Kidney epithelial cell (primary cell): ENCODE measurements at places on chromosomes 1 and 21.

GRCh38 chr1:230548997-230549396 is 93.3 kb upstream of the COG2 start:
- DNase-seq = no peak

DNA sequence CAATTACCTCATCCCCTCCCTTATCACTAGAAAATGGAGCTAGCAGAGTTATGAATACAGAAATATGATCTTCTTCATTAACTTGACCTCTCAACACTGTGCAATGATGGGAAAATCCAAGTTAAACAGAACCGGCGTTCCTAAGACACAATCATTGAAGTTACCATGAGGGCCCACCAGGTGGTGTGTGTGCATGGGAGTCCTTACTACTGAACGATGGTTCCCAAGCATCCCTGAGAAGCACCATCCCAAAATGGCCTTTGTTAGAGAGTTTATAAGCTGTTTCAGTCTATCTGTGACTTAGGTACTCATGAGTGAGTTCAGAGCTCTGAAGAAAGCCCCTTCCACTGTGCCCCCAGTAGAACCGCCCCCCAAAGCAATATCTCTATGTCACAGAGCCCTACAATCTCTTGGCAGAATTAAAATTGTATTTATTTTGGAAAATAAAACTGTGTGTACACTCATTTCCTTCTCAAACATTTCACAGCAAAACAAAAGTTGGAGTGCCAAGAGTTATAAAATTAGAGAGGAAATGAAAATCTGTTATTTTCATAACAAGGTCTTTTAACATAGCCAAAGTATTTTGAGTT is 56.8 kb downstream of the PLD5 start:
- DNase-seq = no peak

DNA sequence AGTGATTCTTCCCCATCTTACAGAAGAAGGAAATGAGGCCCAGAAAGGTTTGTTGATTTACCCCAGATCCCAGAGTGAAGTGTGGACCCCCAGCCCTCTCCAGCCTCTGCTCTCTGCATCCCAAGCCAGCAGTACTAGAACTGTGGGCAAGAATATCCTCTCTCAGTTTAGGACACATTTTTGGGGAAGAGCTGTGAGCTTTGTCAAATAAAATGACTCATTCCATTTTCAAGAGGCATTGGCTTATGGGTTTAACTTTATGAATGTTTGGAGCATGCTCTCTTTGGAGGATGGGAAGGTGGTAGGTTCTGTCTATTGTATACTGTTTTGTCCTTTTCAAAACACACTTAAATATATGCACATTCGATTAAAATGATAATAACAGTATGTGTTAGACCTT is 70.6 kb upstream of the CNTN2 start:
- no peak for DNase-seq

DNA sequence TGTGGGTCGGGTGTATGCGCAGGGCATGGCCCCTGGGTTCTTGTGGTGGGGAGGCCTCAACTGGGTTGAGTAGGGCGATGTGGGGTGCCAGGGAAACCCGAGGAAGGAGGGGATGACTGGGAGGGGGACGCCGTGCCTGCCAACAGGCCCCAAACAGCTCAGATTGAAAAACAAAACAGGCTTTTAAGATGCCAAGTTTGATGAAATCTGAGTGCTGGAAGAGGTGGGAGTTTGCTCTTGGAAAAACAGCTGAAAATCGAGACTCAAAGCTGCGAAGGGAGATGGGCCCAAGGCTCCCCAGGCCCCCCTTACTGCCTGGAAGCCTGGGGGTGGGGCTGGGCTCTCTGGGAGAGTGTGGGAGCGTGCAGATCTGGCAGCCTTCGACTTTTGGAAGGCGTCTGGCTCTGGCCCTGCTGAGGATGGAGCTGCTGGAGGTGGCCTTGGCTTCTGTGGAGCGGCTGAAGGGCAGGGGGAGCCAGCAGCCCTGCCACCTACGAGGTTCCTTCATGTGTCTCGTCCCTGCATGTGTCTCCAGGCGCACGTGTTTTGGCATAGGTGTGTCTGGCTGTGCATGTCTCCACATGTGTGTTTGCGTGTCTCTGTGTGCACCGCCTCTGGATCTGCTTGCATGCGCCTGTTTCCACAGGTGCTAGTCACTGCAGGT is 33.3 kb downstream of the PTPRF start:
- DNase-seq = no peak

DNA sequence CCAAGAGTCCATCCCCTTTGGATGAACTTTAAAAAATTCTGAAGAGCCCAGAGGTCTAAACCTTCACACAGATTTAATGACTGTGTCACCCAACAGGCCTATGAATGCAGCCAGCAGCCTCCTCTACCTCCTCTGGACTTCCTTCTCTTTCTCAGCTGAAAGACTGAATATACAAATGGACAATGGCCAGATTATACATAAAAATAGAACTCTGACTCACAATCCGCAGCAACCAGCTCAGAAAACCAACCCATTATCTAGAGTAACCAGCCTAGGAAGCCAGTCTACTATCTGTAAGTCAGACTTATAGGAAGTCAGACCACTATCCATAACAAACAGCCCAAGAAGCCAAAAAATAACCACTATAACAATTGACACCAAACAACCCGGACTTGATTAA is 224.5 kb downstream of the ASTN1 start:
- DNase-seq = no peak

GRCh38 chr1:81071072-81071858 is 729.5 kb upstream of the ADGRL2 start:
- DNase-seq = no peak

- no peak for DNase-seq
Measured at GRCh38 chr1:183801649-183802048, 3.3 kb upstream of the RGL1 start.

DNA sequence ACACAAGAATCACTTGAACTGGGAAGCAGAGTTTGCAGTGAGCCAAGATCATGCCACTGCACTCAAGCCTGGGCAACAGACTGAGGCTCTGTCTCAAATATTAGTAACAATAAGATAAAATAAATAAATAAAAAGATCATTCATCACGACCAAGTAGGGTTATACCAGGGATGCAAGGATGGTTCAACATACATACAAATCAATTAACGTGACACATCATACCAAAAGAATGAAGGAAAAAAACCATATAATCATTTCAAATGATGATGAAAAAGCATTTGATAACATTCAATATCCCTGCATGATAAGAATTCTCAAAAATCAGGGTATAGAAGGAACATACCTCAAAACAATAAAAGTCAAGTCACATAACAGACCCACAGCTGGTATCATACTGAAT is 38.3 kb downstream of the PHTF1 start:
- DNase-seq = no peak

DNA sequence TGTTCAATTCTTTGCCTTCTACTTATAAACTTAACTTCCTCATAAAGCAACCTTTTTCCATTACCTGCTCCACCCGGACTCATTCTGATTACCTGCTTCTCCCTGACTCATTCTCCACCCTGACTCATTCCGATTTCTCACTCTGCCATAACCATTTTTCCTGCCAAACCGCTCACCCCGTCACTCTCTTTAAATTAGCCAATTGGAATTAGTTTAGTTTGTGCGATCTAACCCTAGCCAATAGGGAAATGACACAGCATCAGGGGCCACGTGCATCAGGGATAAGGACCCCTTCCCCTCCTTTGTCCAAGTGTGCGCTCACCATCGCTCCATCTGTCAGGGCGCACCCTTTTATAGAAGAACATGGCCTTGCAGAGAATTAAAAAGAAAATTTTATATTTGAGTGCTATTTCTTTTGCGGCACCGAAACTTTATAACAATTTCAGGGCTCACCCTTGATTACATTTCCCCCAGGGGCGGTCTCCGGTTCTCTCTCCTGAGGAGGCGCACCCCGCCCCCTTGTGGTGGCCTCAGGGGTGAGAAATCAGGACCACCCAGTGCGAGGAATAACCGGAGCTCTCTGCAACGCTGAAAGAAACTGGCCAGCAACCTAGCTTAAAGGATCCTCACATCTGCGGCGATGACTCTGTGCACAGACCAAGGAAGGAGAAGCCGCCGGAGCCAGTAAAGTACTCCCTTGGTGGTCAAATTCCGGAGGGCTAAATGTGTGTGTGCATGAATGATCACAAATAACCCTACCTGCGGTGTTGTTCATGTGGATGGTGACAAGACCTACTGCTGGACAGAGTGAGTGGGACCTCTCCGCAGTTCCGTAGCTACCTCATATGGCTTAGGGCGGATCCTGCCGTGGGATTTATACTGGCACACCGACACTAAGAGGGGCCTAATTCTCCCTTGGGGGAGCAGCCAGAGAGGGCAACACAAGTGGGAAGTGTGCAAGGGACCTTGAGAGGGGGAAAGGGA is 30.3 kb upstream of the CBR3 start:
- peak; percentile 77 for DNase-seq

- DNase-seq = no peak
Measured at GRCh38 chr1:3444736-3445135, 9.7 kb upstream of the ARHGEF16 start.

- no peak for DNase-seq
Measured at GRCh38 chr1:218164111-218164929, 120.8 kb upstream of the RRP15 start.

DNA sequence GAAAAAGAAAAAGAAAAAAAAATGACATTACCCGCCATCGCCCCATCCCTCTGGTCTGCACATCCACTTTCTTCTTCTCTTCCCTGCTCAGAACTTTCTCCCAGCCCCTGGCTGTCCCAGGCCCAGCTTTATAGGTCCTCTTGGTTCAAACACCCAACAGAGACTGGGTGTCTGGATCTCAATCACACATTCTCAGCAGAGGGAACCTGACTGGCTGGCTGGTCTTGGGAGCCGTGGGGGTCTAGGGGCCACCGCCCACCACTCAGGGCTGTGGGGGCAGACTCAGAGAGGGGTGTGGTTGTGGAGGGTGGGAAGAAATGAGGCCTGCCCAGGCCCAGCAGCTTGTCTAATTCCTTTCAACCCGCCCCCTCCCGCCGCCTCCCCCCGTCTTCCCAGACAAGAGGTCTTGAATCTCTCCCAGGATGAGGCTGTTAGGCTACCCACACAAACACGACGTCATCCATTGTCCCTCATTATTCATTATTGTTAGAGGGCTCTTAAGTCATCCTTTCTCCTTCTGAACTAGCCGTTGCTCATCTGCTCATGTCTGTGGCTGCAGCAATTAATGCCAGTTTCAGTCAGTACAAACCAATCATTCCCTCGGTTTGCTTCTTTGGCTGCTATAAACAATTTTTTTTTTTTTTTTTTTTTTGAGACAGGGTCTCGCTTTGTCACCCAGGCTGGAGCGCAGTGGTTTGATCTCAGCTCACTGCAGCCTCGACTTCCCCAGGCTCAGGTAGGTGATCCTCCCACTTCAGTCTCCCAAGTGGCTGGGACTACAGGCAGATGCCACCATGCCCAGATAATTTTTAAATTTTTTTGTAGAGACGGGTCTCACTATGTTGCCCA is 40.6 kb upstream of the CLIC4 start:
- peak; percentile 86 for DNase-seq

GRCh38 chr1:23466423-23466989 is 17.5 kb downstream of the ASAP3 start:
- no peak for DNase-seq

GRCh38 chr1:221431068-221431651 is 310.7 kb downstream of the DUSP10 start:
- DNase-seq = no peak

DNA sequence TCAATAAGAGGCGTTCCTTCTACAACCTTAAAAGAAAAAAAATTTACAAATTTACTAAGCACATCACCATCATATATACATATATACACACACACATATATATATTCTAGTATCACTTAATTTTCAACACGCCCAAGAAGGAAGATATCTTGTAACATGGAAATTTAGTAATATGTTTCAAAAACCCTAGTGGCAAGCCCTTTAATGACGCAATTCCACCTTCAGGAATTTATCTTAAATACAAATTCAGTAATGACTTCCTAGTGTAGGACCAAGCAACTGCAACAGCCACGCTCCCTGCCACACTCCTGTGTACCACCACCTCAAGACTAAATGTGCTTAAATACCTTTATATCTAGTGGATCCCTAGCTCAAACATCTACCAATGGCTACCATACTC is 12.5 kb downstream of the LBR start:
- DNase-seq = no peak

- no peak for DNase-seq
Measured at GRCh38 chr1:107786203-107786845, 178.7 kb downstream of the VAV3 start.

DNA sequence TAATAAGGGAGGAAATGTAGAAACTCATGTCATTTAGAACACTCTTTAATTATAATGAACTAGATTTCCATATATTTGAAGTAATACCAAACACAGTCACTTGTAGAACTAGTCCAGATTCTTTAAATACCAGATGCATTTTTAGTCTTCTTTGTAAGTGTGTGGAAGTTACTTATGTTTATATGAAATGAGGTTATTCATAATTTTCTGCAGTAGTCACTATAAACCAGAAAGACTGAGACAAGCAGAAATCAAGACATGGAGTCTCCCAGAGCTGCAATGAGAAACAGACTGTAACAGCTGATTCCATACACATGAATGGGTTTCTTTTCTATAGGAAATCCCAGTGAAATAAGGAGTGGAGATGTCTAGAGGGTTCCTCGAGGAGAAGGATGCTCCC is 216.6 kb upstream of the ZP4 start:
- no peak for DNase-seq

DNA sequence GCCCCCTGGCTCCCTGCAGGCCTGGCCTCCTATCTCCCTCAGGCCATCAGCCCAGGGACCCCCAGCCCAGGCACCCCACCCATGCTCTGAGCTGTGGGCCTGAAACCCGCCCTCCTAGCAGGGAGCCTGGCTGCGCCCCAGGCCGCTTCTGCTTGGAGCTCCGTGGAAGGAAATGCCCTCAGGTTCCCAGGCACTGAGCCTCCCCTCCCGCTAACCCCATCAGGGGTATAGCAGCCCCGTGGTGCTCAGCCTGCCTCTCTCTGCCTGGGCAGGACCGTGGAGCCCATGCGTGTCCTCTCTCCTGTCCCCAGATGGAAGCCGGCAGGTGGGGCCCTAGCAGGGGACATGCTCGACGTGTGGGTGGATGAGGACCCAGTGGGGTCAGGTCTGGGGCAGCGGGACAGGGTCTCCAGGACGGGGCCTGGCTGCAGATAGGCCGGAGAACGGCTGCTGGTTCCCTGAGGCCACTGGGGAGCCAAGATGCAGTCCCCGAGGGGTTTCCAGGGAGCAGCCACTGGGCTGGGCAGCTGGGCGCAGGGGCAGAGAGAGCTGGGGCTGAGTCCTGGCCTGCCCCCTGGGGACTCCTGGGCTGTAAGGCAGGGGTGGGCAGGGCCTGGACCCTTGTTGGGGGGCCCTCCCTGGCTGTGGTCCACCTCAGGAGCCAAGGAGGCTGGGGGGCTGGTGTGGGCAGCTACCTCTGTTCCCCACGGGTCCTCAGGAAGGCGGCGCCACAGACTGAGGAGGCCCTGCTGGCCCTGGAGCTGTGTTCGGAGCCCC is 75.5 kb downstream of the MORN1 start:
- no peak for DNase-seq

DNA sequence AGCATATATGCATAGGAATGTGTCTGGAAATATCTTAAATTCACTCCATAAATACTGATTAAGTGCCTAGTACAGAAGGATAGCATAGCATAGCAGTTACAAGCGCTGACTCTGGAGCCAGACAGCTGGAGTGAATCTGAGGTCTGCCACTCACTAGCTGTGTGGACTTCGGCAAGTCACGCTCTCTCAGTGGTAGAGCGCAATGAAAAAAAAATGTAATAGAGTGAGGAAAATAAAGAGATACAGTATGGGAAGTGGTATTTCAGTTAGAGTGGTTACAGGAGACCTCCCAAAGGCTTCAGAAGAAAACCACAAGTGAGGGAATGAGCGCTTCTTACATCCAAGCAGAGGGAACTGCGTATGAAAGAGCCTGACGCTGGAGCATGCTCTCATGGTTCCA is 338.9 kb upstream of the PRMT6 start:
- no peak for DNase-seq
